ENCODE measurements at places on chromosomes 2 and 18. TPM values are rescaled to one million over a fixed set of nuclear protein-coding genes. Genes with fewer than 3 reads are reported as not detected.

Gene HOXD13
- not detected for total RNA-seq

Gene SERPINB5
- total RNA-seq: not detected

Gene CD8B2
- not detected for total RNA-seq

Gene TMEFF2
- total RNA-seq: 0.19 TPM

Gene NCKAP5
- total RNA-seq: 7.9 TPM

Gene LDLRAD4
- 29.3 TPM for total RNA-seq

Gene NCK2
- total RNA-seq: 32.3 TPM

DNA sequence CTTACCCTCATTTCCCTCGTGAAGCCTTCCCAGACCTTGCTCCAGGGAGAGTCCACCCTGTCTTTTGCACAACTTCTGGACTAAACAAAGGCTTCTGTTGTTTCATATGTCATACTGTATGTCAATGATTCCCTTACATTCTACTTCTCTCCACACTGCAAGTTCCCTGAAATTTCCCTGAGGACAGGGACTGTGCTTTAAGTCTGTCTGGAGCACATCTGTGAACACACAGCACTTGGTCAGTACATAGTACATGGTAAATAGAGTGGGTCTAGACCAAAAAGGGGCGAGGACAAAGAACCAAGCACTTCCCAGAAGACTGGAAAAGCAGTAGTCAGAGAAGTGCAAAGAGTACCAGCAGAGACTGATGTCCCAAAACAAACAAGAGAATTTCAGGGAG is 23.7 kb upstream of the IMPA2 start:
- DNase-seq: no peak

Data from Right ventricle myocardium superior (tissue), 1 donor.